ENCODE measurements at places on chromosomes 4 and X.

DNA sequence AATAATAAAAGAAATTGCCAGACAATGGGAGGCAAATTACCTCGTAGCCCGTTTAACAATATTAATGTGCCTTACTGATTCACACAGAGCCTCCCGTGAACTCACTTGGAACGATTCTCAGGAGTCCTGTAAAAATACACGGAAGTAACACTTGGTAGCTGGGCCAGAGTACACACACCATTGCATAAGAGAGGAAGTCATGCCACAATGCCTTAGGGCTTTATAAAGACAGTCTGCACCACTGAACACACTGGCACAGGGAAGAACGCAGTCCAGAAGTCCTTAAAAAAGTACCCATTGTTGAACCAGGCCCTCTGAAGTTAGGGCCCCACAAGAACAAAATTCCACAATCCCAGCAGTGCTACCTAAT is 15.1 kb downstream of the SLC2A9 start:
- no peak for DNase-seq

- DNase-seq: no peak
Measured at GRCh38 chrX:151762802-151763201, 28.3 kb downstream of the CNGA2 start.

- DNase-seq: no peak
Measured at GRCh38 chr4:73679836-73680235, 59.6 kb upstream of the RASSF6 start.

DNA sequence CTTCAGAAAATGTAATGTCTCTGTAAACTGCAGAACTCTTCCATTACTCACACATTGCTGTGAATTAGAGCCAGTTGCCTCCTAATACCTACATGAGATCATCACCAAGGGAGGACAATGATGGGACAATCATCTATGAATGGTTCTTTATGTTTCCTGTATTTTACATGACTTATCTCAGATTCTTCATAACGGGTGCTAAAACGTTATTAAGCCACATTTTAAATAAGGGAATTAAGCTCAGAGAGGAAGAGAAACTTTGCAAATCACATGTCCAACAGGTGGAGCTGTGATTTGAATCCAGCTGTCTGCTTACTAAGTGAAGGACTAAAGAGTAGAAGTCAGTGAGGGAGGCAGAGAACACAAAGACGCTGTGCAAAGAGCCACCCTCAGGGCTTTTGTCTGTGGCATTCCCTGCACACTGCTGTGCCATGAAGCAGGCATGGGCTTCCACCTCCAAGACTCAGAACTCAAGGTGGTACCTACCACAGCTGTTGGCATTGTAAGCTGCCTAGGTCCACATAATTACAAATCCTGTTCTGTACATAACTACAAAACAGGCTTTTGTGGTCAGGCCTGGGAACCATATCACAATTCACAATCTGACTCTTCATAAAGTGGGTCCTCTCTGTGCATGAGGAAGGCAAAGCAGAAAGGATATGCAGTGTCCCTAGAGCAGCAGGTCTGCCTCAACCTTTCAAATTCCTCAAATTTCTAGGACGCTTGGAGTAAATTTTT is 12.8 kb downstream of the TBC1D9 start:
- no peak for DNase-seq

DNA sequence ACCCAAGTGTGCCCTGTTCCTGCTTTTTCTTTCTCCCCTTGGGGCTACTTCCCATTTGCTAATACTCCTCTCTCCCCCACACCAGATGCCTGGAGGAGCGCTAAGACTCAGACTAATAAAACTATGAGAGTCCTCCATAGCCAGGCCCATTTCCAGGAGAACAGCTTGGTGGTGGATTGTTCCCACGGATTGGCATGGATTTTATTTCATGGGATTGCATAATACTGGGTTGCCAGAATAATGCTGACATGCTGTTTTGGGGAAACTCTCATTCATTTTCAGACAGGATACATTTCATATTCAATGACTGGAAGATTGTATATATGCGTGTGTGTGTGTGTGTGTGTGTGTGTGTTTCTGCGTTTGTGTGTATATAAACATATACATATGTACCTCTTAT is 447.5 kb upstream of the PITX2 start:
- no peak for DNase-seq

- no peak for DNase-seq
Measured at GRCh38 chr4:168743131-168743530, 246.3 kb downstream of the PALLD start.

- no peak for DNase-seq
Measured at GRCh38 chr4:163610648-163611047, 116.2 kb downstream of the TMA16 start.

All from T-cell (primary cell).